ENCODE measurements at places on chromosomes 12 and 14.

DNA sequence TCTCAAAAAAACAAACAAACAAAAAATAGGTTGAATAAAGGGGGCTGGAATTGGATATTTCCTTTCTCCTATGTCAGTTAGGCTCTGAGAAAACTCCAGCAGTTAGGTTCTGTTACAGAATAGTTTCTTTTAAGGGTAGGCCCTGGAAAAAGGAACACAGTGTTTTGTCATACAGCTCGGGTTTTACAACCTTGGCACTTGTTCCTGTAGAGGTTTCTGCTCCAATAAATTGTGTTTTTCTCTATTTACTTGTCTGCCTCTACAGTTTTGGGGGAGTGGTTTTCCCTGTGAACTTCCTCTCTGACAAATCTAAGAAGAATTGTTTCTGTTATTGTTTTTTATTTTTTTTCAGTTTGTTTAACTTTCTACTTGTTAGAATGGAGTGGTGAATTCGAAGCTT lies 167.6 kb downstream of the ACSS3 start:
- DNase-seq = no peak

- no peak for DNase-seq
These were observed 127.6 kb downstream of the PTPN11 start for GRCh38 chr12:112546339-112546738.

DNA sequence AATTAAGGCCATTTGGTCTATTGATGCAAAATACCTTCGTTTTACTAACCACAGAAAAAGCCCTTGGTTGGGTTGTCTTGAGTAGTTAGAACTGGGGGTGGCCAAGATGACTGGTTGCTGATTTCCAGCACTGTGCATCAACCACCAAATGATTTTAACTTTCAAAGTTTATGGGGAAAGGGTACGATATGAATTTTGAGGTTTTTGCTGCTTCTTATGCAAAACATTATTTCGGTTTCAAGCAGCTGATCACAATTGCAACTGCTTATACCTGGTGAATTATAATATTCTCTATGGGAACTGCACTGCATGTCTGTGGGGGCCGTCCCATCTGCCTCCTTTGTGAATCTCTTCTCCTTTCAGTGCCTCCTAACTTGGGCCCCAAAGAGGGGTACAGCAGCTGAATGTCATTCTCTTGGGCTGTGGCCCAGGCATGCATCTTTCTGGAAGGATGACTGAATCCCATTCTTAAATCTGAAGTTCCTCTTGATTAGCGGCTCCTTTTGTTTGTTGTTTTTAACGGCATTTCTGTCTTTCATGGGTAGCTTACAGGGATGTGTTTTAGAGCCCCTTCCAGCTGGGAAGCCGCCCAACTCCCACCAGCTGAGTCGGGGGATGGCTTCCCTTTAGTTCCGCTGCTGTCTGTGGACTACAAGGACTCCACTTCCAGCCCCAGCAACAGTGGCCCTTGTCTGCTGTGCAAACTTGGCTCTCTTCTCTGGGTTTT lies 479.8 kb downstream of the ZFP36L1 start:
- DNase-seq = no peak

DNA sequence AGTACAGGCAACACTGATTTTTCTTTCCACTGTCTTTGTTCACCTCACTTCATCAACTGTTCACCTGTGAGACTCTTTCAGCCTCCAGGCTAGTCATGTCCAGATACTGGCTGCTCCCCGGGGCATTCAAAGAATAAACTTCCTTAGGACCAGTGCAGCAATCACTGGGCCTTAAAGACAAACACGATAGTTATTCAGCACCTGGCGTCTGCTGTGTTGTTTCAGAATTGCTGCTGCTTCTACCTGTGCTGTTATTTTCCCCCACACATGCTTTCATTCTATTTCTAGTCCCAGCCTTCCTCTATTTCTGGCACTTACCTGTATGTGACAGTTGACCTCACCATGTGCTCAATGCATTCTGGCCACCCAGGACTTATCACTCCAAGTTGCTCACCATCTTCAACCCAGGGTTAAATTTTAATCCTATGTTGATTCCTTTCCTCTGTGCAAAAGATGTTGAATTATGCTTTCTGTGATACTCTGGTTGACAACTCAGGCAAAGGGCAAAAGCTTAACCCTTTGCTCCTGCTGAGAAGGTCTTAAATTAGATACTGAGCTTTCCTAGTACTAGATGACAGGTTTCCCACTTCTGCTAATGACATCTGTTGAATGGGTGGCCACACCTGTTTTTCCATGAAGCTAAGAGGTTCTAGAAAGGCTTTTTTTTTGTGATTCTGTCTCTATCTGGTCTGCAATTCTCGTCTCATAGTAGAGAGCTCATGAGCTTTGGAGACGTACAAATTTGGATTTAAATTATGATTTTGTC lies 41.4 kb downstream of the PTPRQ start:
- DNase-seq = no peak

DNA sequence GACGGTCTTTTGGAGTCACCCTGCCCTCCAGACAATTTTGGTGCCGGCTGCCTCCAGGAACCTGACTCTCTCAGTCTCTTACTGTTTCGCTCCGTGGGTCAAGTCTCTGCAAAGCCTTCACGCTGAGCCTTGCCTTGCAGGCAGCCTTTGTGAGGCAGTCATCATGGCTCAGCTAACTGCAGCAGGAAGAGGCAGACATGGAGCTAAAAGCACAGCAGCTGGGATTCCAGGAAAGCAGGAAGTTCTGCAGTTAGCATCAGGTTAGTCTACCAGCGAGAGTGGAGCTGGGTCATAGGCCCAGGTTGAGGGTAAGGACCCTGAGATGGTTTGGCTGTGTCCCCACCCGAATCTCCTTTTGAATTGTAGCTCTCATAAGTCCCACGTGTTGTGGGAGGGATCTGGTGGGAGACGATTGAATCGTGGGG lies 305.4 kb downstream of the PCNX1 start:
- DNase-seq = no peak

DNA sequence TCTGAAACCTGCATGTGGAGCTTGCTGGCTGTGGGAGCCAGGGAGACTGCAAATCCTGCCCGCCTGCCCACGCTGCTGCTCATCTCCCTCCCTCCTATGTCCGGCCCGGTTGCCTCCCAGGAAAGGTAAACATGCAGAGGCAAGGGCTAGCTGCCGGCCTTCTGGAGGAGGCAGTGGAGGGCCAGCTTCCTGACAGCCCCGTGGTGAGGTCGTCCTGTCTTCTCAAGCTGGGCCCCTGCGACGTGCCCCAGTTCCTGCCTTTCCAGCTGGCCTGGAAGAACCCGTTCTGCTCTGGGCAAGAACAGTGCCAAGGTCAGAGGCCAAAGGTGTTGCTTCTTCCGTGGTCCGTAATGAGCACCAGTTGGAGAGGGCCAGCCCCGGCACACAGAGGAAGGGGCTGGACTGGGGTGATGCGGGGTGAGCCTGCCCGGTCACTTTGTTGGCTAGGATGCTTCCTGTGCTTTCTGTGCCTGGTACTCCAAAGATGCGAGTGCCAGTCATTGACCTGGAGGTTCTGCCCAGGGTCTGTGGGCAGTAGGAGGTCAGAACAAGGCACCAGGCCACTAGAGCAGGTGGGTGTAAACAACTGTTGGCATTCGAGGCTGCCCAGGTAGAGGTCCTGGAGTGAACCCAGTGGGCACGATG lies 25.3 kb downstream of the TPCN1 start:
- DNase-seq = no peak

DNA sequence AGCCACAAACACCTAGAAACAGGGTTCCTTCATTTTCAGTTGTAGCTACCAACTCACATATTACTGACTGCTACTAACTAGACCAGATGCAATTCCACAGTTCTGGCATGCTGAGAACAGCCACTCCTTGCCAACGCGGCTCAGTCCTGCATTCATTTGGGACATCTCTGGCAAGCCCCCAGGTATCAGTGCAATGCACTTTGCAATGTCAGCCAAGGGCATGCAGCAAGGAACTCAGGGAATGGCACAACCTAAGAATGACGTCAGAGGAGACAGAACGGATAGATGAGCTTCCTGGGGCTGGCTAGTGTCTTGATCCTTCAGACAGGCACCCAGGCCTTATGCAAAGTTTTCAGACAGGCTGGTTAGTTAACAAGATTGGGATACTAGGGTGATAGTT lies 29.6 kb downstream of the MAP3K9 start:
- DNase-seq = no peak
